ENCODE measurements at places on chromosomes 2 and 18. TPM values are rescaled to one million over a fixed set of nuclear protein-coding genes. Genes with fewer than 3 reads are reported as not detected.

Gene SNTG2
- total RNA-seq, result not detected

Gene SPDYA
- total RNA-seq, result 0.14 TPM

Gene ZNF385B
- not detected for total RNA-seq

Gene FTCDNL1
- 1.8 TPM for total RNA-seq

Gene SOWAHC
- total RNA-seq, result 17.6 TPM

Gene MROH2A
- 0.28 TPM for total RNA-seq

Gene EDAR
- 0.02 TPM for total RNA-seq

Gene L3MBTL4
- not detected for total RNA-seq

Gene FAM110C
- 0.06 TPM for total RNA-seq

Data from A549 treated with RU486 at 1 μM for 4 hours (cell line).